ENCODE measurements at places on chromosomes 11 and 22.

DNA sequence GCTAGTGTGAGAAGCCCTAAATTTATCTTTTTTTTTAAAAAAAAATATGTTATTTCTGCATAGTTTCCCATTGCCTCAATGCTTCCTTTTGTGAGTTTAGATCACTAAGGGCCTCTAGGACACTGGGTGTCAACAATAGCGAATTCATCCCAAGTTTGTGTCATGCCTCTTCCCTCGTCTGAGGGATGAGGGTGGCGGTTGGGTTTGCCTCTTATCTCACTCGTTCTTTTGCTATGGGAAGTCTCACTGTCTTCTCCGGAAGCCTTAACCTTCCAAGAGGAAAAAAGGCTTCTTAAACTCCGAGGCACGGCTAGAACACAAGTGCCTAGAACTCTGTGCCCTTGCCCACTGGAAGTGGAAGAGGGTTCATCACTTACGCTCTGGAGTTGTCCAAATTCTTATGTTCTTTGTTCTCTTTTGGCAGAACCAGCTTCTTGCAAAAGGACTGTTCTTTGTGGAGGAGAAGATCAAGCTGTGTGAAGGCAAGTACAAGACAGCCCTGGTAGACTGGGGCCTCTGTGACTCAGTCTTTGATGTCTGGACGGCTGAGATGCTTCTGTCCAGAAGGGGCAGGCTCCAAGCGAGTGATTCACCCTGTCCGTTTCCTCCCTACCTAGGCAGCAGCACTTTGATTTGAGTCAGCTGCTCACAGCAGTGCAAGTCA lies 78.5 kb downstream of the TRAF6 start:
- peak; percentile 19 for DNase-seq

DNA sequence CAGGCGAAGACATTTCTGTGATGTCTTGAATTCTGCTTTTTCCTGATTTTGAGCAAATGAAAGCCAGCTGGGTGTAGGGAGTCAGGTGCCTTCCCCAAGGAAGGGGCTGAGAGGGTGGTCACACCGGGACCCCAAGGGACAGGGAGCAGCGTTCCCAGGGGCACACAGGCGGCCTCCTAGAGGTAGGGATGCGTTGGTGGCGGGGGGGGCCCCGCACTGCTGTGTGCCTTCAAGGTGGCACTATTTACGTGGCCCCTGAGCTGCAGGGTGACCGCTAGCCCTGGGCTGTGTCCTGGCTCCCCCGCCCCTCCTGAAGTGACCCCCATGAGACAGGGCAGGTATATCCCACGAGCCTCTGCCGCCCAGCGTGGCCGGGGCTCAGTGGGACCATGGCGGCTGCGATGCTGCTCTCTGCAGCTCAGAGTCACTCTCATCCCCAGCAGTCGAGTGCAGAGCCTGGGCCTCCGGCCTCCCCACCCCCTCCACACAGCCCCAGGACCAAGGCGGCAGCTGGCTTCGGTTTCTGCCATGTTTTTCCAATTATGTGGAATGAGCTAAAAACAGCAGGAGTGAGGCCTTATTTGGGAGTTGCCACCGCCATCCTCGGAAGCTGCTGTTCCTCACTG lies 60.9 kb downstream of the LRP5 start:
- no peak for DNase-seq

DNA sequence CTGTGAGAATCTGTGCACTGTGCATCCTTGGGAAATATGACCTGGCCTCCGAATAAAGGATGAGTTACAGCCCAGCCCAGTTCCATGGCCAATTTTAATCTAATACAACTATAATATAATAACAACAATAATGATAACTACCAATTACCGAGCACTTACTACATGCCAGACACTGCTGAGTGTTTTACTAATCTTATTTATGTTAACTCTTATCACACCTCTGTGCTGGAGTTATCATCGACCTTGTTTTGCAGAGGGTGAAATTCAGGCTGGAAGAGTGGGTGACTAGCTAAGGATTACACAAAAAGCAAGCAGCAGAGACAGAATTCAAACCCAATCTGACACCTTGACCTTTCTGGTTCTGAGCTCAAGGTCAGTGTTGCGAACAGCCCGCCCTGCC lies 83.9 kb downstream of the GALNT18 start:
- no peak for DNase-seq

GRCh38 chr11:134034496-134035381 lies 34.1 kb upstream of the JAM3 start:
- no peak for DNase-seq

DNA sequence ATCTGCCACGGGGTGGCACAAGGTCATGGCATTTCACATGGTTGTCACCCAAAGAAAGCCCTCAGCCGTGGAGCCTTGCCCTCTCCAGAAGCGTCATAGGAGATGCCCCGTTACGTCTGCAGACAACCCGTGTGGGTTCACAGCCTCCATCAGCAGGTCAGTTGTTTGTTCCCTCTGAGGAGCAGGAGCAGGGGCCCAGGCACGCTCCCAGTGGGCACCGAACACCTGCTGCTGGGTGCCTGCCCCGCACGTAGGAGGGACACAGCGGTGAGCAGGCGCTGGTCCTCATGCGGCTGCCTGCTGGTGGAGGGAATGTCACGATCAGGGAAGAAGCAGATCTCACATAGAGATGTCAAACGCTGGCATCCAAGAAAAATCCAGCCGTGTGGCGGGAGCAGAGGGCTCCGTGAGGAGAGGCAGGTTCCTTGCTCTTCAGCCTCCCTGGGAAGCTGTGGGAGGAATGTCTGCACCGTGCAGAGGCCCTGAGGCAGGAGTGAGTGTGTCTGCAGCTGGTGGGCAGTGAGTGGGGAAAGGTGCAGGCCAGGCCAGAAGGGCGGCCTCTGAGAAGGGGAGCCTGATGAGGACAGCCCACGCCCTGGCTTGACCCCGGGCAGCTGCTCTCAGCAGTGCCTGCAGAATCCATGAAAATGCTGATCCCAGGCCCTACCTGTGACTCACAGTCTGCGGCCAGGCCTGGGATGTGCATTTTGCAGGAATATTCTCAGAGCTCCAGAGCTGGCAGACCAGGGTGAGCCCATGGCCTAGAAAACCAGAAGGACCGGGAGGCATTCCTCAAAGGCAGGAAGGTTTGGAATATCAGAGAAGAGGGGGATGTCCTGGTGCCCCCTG lies 36.4 kb upstream of the TH start:
- no peak for DNase-seq

DNA sequence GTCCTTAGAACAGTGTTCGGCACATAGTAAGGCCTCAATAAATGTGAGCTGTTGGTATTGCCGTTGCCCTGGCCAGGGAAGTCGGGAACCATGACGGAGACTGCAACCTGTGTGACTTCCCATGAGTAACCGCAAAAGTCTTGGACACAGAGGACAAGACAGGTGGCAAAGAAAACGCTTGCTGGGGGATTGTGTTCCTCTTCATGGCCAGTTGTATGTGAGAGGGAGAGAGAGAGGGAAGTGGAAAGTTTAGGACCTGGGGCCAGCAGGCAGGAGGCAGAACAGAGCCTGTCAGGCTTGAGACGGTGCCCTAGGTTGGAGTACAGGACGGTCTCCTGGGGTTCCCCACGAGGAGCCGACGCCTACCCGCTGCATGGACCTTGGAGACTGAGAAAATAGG lies 90.2 kb downstream of the CEP164 start:
- DNase-seq = no peak

GRCh38 chr22:34866495-34867131 lies 199.3 kb upstream of the ISX start:
- DNase-seq = no peak

All from midbrain (tissue), 1 donor.